ENCODE measurements at places on chromosomes 7 and 10.

GRCh38 chr7:130286881-130287280, 6.1 kb upstream of the CPA4 start:
- DNase-seq: no peak

DNA sequence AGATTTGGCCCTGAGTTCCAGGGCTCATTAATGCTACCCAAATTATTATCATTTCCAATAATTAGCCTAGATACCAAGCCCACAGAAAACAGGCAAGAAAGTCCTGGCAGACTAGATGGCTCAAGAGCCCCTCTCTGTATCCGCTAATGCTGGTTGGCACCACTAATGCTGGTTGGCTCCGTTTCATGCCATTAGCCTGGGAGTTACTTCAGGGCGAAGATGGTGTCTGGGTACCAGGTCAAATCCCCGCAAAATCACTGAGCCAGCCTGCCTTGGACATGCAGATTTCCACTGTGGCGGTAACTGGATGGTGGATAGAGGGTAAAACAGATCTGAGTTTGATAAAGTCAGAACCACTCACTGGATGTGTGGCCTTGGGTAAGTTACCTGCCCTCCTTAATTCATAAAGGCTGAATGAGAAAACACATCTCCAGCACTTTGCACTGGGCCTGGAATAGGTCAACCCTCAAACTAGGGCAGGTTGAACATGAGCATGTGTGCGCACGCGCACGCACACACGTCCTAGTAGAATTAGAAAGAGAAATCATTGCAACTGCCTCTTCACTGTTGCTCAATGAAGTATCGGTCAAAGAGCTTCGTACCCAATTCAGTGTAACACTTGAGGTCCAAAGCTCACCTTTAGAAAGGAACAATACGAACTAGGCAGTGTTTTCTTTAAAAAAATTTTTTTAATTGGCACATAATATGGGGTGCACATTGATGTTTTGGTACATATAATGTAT, 91.5 kb downstream of the PRPF18 start:
- DNase-seq: no peak

GRCh38 chr10:80519936-80520650, 17.6 kb upstream of the SH2D4B start:
- no peak for DNase-seq

DNA sequence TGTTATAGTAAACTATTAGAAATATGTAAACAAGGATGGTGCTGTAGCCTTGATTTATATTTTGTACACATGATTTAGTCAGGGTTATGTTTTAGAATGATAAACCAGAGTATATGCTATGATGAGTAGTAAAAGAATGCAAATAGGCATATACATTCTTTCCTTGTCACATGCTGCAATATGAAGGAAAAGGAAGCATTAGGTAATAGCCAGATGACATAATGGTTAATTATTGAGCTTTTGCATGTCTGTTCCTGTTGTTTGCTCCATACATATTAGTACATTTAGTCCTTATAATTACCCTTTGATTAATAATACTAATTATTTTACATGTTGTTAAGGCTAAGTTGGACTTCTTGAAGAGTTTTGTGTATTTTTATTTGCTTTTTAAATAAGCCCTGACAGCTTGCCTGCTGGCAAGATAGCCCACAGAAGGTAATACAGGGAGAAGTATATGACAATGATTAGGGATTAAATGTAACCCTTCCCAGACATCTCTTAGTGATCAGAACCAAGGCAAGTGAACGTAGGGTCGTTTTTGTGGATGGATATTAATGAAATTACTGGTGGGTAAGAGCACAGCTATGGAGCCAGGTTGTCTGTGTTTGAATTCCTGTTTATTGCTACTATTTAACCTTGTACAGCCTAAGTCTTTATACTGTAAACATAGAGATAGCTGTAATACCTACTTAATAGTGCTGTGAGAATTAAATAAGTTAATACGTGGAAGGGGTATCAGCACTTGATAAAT, 68.4 kb downstream of the PHTF2 start:
- DNase-seq: no peak

DNA sequence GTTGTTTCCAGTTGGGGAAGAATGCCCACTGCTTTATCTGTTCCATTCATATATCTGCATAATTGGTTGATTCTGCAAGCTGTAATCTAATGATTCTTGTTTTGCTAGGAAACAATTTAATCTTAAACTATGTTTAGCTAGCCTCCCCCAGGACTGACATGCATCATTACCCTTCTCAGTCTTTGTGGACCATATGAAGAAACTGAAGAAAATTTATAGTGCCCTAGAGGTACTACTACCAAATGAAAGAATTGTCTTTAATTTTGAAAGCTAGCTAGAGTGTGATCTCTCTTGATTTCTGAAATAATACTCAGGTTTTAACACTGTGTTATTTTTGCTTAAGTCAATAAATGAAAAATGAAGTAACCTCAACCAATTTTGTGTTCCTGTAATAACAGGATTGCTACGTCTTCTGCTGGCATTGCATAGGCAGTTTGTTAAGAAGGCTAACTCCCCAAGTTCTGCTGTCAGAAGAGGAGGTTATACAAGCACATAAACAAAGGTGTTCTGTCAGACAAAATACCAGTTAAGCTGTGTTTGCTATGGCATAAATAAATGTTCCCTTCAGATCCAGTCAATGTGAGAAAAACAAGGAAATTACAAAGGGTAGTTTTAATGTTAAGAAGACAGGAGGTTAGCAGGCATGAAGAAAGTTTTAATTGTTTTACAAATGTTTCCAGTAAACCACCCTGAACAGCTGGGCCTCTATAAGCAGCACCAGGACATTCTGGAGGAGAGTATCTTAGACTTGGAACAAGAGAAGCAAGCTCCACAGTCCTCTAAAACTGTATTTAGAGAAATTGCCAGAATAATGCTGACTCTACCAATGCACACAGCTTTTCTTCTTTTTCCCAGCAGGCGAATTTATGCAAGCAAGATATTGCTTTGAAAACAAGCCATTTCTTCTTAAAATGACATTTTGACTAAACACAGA, 90.3 kb upstream of the CTTNBP2 start:
- no peak for DNase-seq

DNA sequence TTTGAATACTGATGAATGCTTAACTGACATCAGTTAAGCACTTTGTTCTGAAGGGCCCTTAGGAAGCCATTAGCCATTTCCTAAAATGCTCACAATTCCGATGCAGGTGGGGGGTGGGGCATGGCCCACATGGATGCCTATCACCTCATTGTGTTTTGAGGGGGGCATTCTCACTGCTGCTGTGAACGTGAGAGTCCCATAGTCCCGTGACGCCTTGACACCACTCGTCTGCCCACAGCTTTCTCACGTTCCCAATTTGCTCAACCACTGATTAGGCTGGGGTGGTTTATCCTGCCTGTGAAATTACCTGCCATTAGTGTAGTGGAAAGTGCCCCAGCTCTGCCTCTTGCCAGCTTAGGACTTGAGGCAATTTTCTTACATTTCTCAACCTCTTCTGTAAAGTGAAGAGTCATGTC, 31.9 kb downstream of the DUSP5 start:
- no peak for DNase-seq

DNA sequence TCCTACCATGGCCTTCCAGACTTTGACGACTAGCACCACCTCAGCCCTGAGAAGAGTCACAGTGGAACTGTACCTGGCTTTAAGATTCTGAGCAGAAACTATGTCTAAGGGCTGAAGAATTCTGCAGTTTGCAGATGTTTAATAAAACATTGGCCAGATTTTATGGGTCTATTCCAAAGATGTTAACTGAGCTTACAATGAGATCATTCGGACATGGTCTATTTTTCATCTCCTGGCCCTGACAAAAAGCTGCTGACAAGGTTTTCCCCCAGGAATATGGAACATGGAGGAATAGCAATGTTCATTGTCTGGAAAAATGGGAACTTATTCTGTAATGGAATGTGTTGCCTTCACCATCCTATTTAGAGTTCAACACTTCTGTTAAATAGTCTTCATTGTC, 66.4 kb downstream of the PTF1A start:
- no peak for DNase-seq

GRCh38 chr10:79376078-79376628, 28.9 kb downstream of the PPIF start:
- DNase-seq: no peak

DNA sequence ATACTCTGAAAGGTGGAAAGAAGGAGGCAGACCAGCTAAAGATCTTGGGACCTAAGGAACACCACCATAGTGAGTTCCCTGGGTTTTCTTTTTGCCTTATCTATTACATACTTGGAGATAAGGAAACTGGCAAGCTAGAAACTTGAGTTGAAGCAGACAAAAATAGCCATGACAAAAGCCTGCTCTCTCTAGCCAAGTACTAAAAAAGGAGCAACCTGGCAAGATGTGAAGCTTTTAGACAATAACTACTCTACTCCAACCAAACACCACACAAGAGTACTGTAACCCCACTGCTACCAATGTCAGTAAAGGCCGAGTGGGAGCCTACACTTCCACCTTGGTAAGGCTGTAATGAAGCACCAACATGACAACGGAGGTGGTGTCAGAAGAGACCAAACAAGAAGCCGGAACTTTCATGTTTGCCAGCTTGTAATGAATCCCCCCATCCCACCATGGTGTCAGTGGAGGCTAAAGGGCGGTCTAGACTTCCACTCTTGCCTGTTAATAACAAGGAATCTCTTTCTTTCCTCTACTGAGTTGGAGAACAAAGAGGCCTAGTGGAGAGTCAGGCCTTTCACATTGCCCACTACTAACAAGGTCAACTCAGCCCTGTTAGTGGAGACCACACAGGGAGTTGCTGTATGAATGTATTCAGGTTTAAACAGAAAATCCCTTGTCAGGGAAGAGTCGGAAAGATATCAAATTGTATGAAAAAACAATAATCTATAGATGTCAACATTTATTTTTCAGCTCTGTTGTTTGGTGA, 55.8 kb upstream of the DYNC1I1 start:
- no peak for DNase-seq

GRCh38 chr10:1782841-1783240, 45.5 kb upstream of the ADARB2 start:
- no peak for DNase-seq

DNA sequence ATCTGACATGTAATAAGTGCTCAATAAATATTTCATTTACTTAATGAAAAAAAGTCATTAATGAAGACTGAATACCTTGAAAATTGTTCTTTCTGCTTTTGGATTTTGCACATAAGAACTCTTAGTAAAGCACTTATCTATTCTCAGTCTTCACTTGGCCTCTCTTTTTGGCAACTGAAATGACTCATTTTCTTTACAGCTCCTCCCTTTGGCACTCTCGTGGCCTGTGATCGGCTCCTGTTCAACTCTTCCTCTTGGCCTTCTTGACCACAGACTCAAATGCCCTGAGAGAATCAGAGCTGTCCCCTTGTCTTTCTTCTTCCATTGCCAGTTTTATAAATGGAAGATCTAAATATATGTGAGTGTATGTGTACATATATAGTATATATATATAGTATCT, 54.2 kb downstream of the FOXP2 start:
- no peak for DNase-seq

DNA sequence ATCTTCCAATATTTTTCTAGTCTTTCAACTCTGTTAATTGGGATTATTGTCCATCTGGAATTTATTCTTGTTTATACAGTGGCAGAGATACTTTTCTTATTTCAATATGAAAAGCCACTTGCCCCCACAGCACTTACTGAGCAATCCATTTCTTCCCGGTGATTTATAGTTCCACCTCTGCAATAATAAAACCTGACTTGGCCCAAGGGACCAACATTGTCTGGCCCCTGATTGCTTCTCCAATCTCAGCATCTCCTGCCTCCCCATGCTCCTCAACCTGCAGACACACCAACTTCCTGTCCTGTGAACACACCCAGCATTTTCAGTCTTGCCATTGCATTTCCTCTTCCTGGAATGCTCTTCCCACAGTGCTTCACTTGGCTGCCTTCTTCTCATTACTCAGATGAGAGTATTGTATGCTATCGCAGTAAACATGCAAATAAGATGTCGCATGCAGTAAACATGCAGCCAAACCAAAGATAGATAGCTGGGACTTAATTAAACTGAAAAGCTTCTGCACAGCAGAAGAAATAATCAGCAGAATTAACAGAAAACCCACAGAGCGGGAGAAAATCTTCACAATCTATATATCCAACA, 19.5 kb downstream of the ITGA8 start:
- DNase-seq: no peak

GRCh38 chr7:90459888-90460287, 9.6 kb upstream of the PTTG1IP2 start:
- no peak for DNase-seq

GRCh38 chr10:49700211-49700610, 20.8 kb downstream of the C10orf53 start:
- no peak for DNase-seq

GRCh38 chr7:126806614-126807013, 446.1 kb downstream of the GRM8 start:
- no peak for DNase-seq

- DNase-seq: no peak
Measured at GRCh38 chr7:157054927-157055326, 44.5 kb upstream of the MNX1 start.

GRCh38 chr10:93516006-93516380, 19.6 kb downstream of the CEP55 start:
- DNase-seq: no peak

GRCh38 chr7:18583305-18583704, 87.8 kb downstream of the HDAC9 start:
- DNase-seq: no peak

GRCh38 chr10:35641676-35642034, 441 bp downstream of the FZD8 start:
- DNase-seq: no peak

GRCh38 chr10:31072451-31072850, 40.8 kb upstream of the ZNF438 start:
- no peak for DNase-seq

GRCh38 chr10:128096486-128097199, 29.6 kb downstream of the MKI67 start:
- DNase-seq: no peak

GRCh38 chr10:122466951-122467381, 5.6 kb downstream of the HTRA1 start:
- no peak for DNase-seq

DNA sequence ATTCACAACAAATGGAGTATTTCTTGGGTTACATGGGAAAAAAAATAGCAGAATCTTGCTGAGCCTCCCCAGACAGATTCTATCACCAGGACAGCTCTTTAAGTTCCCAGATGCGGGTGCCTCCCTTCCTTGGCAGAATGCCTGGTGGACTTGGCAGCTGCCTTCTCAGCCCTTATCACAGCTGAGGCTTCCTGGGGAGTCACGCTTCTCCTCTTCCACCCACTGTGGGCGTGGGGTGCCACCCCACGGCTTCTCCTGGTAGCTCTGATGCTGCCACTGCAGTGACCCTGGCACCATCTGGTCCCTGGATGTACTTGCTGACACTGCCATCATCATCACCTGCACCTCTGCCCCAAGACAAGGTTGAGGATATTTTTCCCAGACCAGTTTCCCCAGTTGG, 16.2 kb upstream of the NME8 start:
- no peak for DNase-seq

DNA sequence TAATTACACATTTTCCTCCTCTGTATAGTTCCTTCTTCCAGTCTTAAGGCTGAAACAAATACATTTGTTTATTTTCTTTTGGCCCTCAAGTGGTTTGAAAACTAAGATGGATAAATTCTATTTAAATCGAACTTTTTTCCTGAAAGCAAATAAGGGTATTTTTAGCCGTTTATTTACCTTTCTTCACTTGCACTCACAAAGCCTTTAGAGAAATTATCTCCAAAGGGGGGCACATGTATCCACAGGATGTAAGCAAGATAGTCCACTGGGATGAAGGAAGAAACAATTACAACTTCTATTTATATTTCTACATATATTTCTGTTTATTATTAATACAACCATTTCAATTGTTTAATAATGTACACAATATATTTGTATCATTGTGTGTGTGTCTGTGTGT, 10.2 kb downstream of the CPA4 start:
- no peak for DNase-seq

GRCh38 chr7:11737723-11738122, 94.3 kb downstream of the THSD7A start:
- no peak for DNase-seq

All from NCI-H1436 treated with DMSO at 0.1 percent for 48 hours (cell line).